A549 treated with AZD2906 at 1 μM for 4 hours (cell line): ENCODE measurements at places on chromosomes 16 and 17. TPM values are rescaled to one million over a fixed set of nuclear protein-coding genes. Genes with fewer than 3 reads are reported as not detected.

Gene COX10
- total RNA-seq: 17.3 to 22.3 TPM (median 18.6 TPM) in 5 replicates

Gene TPPP3
- 8.4 to 16.1 TPM (median 13.5 TPM) in 5 replicates for total RNA-seq

Gene CDH5
- total RNA-seq: 0.15 to 0.23 TPM (median 0.17 TPM) in 5 replicates

Gene PMP22
- total RNA-seq: 185 to 210 TPM (median 203 TPM) in 5 replicates

Gene PPM1E
- total RNA-seq: 0.02 to 0.06 TPM (median 0.05 TPM) in 5 replicates

Gene GSG1L
- total RNA-seq: 0.05 to 0.15 TPM (median 0.08 TPM) in 4 of 5 replicates, not detected in the other

Gene PLXDC1
- 0.13 to 0.32 TPM (median 0.26 TPM) in 5 replicates for total RNA-seq

Gene CCL14
- total RNA-seq: not detected in 5 replicates

Gene SPATA22
- not detected in 5 replicates for total RNA-seq

Gene C16orf46
- total RNA-seq: 0.37 to 1.2 TPM (median 0.80 TPM) in 5 replicates

Gene OR1F1
- total RNA-seq: 0.13 to 0.59 TPM (median 0.21 TPM) in 5 replicates

Gene RPUSD1
- 34.4 to 58.3 TPM (median 53.4 TPM) in 5 replicates for total RNA-seq

Gene CLEC10A
- total RNA-seq: not detected in 5 replicates

Gene NAGS
- 1.1 to 1.4 TPM (median 1.2 TPM) in 5 replicates for total RNA-seq

Gene FOXJ1
- total RNA-seq: 0.77 to 1.1 TPM (median 0.95 TPM) in 5 replicates

Gene KRT20
- 0.11 to 0.30 TPM (median 0.23 TPM) in 5 replicates for total RNA-seq

Gene KRT32
- 0.06 to 0.09 TPM (median 0.08 TPM) in 3 of 5 replicates, not detected in the others for total RNA-seq

Gene CCL4
- total RNA-seq: 0.09 TPM in 1 of 5 replicates, not detected in the others

Gene BTBD17
- 0.03 to 0.05 TPM in 2 of 5 replicates, not detected in the others for total RNA-seq

Gene CACNG3
- not detected in 5 replicates for total RNA-seq
